ENCODE measurements at places on chromosomes 2 and 18. TPM values are rescaled to one million over a fixed set of nuclear protein-coding genes. Genes with fewer than 3 reads are reported as not detected.

The CYBRD1 gene
- 44.4 TPM for total RNA-seq

The MYCN gene
- 20.3 TPM for total RNA-seq

The KCNK3 gene
- total RNA-seq: not detected

The EFHD1 gene
- 3.8 TPM for total RNA-seq

The NDC80 gene
- total RNA-seq: 6.3 TPM

The DYNAP gene
- total RNA-seq: not detected

The ITPRIPL1 gene
- total RNA-seq: 4.3 TPM

The PARD3B gene
- 0.39 TPM for total RNA-seq

The CHCHD5 gene
- total RNA-seq: 10.6 TPM

The SCYGR4 gene
- not detected for total RNA-seq

The MBD1 gene
- 67.5 TPM for total RNA-seq

The PID1 gene
- total RNA-seq: 8.2 TPM

The EFR3B gene
- total RNA-seq: 0.39 TPM

The PLA2R1 gene
- 2.7 TPM for total RNA-seq

The POTEC gene
- not detected for total RNA-seq

The FAP gene
- 62.0 TPM for total RNA-seq

The RNU2-63P gene
- total RNA-seq: not detected

The HSPE1 gene
- 30.2 TPM for total RNA-seq

The CFC1 gene
- not detected for total RNA-seq

The SCN1A gene
- total RNA-seq: not detected

The POTEJ gene
- total RNA-seq: not detected

The CPO gene
- not detected for total RNA-seq

The CYRIA gene
- total RNA-seq: 5.5 TPM

The NOSTRIN gene
- total RNA-seq: 5.5 TPM

The ANKRD30BL gene
- not detected for total RNA-seq

The SERPINB3 gene
- total RNA-seq: not detected

The RAX gene
- total RNA-seq: not detected

The ALPG gene
- under 0.01 TPM for total RNA-seq

The ZFP36L2 gene
- total RNA-seq: 32.5 TPM

The MALL gene
- total RNA-seq: 2.9 TPM

The CHRND gene
- not detected for total RNA-seq

The EGR4 gene
- total RNA-seq: not detected

The MAP2 gene
- total RNA-seq: 1.5 TPM

The GAD1 gene
- total RNA-seq: 4.3 TPM

The RIT2 gene
- total RNA-seq: not detected

The ITPRID2 gene
- total RNA-seq: 316 TPM

The SERPINB2 gene
- total RNA-seq: 0.98 TPM

The POTEI gene
- total RNA-seq: not detected

The RGPD4 gene
- total RNA-seq: not detected

The TRIM43 gene
- total RNA-seq: 0.33 TPM

The CCDC150 gene
- total RNA-seq: 4.8 TPM

The MARCO gene
- total RNA-seq: not detected

The ERMN gene
- total RNA-seq: not detected

The ZSWIM2 gene
- total RNA-seq: not detected

The ALLC gene
- total RNA-seq: not detected

The SLC14A1 gene
- total RNA-seq: 0.65 TPM

The DNER gene
- 7.9 TPM for total RNA-seq

The IL36RN gene
- total RNA-seq: 8.6 TPM

The TUBA4B gene
- not detected for total RNA-seq

The GKN2 gene
- total RNA-seq: not detected

The NTSR2 gene
- not detected for total RNA-seq

The PSD4 gene
- 61.6 TPM for total RNA-seq

The MC5R gene
- total RNA-seq: not detected

The CENPA gene
- total RNA-seq: 1.6 TPM

The FBXO48 gene
- 0.33 TPM for total RNA-seq

The CRYGD gene
- total RNA-seq: not detected
